ENCODE measurements at places on chromosomes 3 and 15.
A peak's percentile ranks its signal among the peaks of the same experiment; 100 is the strongest.

DNA sequence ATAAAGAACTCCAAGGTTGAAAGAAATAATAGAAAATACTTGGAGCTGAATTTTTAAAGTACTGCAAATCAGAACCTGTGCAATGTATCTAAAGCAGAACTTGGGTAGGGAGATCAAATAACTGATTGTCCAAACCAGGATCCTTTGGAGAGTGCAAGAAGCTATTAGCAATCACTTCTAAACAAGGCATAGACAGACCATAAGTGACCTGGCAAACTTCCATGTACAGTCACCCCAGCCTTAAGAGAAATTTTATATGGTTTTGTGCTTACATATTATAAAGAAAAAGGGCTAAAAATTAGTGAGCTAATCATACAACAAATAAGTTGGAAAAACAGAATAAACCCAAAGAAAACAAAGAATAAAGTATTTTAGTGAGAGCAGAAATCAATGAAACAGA lies 35.2 kb downstream of the ETV5 start:
- DNase-seq: no peak

- DNase-seq: no peak
These were observed 76.7 kb downstream of the FLNB start for GRCh38 chr3:58084788-58085543.

DNA sequence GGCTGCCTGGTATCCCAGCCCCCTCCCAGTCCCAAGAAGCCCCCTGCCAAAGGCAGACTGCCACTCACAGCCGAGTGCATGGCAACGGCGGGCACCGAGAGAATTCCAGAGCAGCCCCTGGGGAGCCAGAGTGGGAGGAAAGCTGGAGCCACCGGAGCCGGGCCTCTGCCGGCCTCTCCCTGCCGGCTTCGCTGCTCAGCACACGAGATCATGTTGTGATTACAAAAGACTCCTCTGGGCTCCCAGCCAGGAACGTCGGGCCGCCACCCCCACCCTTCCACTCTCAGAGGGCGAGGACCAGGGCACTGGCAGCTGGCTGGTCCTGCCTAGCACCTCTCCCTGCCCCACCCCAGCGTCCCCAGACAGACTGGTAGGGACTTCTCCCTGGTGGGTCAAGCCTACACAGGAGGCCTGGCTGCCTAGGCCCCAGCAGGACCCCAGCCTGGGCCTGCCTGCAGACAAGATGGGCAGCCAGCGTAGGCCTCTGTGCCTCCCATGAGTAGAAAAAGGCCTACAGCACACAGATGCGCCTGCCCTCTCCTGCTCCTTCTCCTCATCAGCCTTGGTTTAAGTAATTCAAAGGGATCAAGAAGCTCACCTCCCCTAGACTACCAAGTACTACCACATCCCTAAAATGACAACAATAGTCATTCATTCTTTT lies at the start of gene CCDC9B:
TSS of gene CCDC9B (minus strand) at position 200 of the 661 bp plus-strand sequence. CDS start at position 80, 120 bp downstream.
- peak; percentile 64 for DNase-seq

DNA sequence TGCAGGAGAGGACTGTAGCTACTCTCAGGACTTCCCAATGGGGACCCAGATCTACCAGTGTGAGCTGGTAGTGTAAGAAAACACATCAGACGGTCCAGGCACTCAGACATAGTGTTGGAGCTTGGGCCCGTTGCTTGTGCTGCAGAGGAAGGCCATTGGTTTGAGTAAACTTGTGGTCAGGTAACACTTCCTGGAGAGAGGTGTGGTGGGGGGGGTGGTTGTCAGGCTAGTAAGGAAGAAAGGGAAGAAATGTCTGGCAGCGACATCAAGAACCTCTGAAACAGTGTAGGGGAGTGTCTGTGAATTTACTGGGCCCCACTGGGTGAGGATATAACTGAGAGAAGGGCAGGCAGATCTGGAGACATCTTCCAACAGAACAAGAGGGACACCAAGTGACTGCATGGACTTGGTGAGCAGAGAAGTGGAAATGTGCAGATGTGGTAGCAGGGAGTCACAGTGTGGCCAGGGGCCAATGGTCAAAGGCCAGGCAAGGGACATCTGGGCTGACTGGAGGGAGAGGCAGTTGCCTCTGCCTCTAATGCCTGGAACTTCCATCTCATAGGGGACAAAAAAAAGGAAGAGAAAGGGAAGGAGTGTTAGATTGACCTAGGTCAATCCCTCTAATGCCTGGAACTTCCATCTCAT lies 63.7 kb upstream of the MRPS22 start:
- DNase-seq: no peak

Measured in NCI-H2029 (cell line).